Psoas muscle (tissue), 8 donors: ENCODE measurements at places on chromosomes 12 and 14.

GRCh38 chr14:100065942-100066574, 836 bp downstream of the EVL start:
- H3K36me3 ChIP-seq = no peaks in the 10 kb centered on the region
- H3K4me3 ChIP-seq = peak overlapping the region; percentile 8
- H3K4me1 ChIP-seq = peaks cover 7% of the 10 kb centered on the region
- no peak overlapping the region for H3K27ac ChIP-seq

DNA sequence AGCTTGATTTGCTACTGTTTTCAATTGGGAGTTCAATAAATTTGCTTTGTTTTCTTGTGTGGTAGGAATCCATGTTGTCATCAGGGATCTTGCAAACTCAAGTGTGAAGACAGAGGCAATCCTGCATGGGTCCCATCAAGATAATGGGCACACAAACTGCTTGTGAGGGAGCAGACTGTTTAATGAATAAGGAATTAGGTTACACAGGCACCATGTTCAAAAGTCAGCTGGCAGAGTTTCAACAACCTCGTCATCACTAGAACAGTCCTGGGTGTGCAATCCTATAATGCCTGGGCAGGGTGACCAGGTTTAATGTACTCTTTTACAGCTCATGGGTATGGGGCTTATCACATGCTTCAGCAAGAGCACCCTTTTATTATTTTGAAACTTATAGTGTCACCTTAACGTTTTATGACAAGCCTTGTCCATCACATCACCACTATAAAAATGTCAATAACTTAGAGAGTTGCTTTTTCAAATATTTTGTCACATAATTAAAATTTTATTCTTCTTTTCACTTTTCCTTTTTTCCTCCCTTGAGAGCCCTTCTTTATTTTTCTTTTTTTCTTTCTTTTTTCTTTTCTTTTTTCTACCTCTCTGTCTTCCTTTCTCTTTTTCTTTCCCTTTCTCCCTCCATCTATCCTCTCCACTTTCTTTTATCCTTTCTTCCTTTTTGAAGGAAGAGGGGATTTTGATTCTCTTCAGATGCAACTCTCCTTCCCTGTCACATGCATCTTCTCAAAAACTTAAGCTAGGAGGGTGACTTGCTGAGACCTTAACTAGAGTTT, 252.2 kb upstream of the ATP2B1 start:
- no peak overlapping the region for H3K27ac ChIP-seq
- H3K36me3 ChIP-seq = no peaks in the 10 kb centered on the region
- DNase-seq = no peak
- no peaks in the 10 kb centered on the region for H3K27me3 ChIP-seq

DNA sequence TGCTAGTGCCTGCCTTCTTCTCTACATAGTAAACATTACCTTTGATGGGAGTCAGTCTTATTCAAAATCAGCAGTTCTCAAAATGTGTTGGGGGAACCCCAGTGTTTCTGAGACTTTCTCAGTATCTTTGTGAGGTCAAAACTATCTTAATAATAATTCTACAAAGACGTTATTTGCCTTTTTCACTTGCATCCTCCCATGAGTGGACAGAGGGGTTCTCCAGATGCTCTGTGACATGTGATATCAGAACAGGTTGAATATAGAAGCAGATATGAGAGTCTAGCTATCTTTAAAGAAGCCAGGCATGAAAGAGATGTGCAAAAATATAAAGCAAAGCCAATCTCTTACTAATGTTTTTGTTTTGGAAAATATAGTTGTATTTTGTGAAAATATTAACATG, 144.7 kb downstream of the KTN1 start:
- H3K27me3 ChIP-seq = no peaks in the 10 kb centered on the region
- H3K4me3 ChIP-seq = no peak overlapping the region
- H3K4me1 ChIP-seq = no peaks in the 10 kb centered on the region
- no peak overlapping the region for H3K27ac ChIP-seq

DNA sequence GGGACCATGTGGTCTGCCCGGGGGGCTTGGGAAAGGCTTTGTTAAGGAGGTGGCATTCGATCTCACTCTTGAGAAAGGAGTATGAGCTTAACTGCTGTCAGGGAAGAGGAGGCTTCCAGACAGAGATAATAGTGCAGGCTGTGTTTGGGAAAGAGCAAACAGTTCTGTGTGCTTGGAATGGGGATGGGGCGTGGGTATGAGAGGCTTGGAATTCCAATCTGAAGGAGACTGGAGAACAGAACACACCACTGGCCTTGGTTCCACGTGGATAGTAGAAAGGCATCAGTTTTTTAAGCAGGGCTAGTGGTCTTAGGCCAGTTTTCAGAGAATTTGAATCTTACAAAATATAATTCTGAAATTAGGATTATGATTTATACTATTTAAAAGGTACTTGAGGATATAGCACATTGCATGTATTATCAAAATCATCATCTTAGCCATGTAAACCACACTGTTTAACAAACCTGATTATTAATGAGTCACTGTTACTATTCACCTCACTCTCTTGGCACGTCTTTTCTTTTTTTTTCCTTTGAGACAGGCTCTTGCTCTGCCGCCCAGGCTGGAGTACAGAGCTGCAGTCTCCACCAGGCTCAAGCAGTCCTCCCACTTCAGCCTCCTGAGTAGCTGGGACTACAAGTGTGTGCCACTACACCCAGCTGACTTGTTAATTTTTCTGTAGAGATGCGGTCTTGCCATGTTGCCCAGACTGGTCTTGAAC, 38.5 kb upstream of the KCNK13 start:
- DNase-seq = no peak
- no peak overlapping the region for H3K4me3 ChIP-seq
- no peaks in the 10 kb centered on the region for H3K27me3 ChIP-seq
- H3K27ac ChIP-seq = no peak overlapping the region

DNA sequence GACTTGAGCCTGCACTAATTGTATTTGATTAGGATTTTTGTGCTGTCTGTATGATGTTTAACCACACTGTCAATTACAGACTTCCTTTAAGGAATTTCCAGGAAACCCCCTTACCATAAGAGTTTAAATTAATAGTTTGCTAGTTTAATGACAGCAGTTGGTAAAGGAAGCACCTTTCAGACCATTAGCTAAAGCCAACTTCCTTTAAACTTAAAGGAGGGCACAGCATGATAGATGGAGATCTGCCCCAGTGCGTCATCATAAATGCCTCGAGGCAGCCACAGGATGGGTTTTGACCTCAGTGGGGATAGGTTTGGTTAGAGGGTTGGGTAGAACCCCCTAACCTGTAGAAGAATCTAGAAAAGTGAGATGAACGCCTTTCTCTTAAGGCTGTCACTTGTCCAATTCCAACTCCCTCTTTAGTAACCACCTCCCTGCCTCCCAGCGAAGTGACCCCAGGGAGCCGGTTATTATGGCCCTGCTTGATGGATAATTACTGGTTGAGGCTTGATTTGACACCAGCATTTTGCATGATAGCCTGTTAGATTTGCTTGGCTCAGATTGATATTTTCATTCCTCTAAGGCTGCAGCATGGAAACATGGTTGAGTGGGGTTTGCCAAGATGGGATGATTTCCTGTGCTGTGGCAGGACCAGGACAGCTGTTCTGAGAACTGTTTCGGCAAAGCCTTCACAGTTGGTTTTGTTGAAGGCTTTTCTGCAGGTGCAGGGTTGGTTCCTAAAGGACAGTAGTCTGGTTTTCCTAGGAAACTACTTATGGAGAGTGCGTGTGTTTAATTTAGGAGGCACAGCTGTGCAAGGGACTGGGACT, 62.7 kb downstream of the CHST11 start:
- H3K27me3 ChIP-seq = no peaks in the 10 kb centered on the region
- H3K27ac ChIP-seq = no peak overlapping the region
- no peak overlapping the region for H3K4me3 ChIP-seq
- DNase-seq = no peak
- no peaks in the 10 kb centered on the region for H3K4me1 ChIP-seq

DNA sequence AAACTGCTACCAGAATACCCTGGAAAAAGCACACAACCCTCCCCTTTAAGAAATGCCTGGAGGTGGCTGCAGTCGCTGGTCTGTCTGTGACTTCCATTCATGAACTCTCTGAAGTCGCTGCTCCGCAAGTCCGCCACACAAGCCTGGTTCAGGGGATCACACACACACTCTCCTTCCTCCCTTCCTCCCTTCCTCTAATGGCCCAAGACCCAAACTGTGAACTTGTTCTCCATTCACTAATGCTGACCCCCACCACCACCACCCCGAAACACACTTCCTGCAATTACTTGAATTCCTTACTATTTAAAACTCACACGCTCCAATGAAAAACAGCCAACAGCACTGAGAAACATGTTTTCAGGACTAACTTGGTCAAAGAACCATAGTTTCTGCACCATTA, 1.0 kb upstream of the LMO3 start:
- no peaks in the 10 kb centered on the region for H3K4me1 ChIP-seq
- H3K36me3 ChIP-seq = no peaks in the 10 kb centered on the region
- H3K4me3 ChIP-seq = peak overlapping the region; percentile 59
- DNase-seq = no peak
- peaks cover 34% of the 10 kb centered on the region for H3K27me3 ChIP-seq

DNA sequence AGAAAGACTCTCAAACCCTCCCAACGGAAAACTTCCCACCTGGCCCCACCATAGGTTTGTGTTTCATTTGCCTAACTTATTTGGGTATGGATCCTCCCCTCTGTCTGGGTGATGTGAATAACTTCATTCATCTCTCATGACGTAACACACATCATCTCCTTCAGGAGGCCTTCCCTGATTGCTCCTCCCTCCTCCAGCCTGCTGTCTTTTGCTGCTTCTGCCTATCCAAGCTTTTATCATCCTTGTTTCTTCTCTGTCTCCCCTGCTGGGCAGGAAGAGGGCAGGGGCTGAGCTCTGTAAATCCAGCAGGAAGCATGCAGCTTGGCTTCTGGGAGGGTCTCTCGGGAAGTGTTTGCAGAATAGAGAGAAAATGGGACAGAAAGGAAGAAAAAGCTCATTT, 766.0 kb upstream of the TBX3 start:
- H3K4me3 ChIP-seq = no peak overlapping the region
- H3K4me1 ChIP-seq = no peaks in the 10 kb centered on the region
- H3K27me3 ChIP-seq = peaks cover 23% of the 10 kb centered on the region
- H3K27ac ChIP-seq = no peak overlapping the region
- no peaks in the 10 kb centered on the region for H3K36me3 ChIP-seq

DNA sequence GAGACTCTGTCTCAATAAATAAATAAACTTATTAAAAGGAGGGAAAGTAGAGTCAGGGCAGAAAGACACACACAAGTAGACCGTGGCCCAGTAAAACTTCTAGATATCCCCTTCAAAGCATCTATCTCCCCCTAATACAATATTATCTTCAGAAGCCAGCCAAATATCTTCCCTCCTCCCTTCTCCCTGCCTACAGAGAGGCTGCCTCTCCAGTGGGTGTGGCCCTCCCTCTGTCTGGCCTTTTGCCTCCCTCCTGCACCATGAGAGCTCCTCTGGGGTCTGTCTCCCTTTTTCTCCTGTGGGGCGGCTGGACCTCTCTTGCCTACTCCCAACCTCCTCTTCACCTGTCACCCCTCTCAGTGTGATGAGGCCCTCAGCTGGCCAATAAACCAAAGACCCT, 139.2 kb downstream of the EGLN3 start:
- H3K27me3 ChIP-seq = no peaks in the 10 kb centered on the region
- no peak for DNase-seq
- H3K4me1 ChIP-seq = no peaks in the 10 kb centered on the region
- H3K4me3 ChIP-seq = no peak overlapping the region
- H3K27ac ChIP-seq = no peak overlapping the region

DNA sequence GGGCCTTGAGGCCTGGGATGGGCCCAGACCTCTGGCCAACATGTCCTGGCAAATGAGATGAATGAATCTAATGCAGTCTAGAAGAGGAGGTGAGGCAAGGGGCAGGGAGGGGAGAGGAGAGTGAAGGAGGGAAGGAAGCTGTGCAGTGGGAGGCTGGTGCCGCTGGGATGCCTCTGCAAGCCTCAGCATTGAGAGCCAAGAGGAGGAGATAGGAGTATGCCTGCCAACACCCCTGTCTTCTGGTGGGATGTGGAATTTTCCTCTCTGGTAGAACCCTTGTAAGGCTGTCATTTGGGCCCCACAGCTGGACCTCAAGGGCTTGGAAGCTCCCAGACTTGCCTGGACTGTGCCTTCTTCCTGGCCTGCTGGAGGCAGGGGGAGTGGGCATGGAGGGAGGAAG, 21.9 kb downstream of the KRT80 start:
- H3K4me1 ChIP-seq = no peaks in the 10 kb centered on the region
- no peak for DNase-seq
- no peaks in the 10 kb centered on the region for H3K36me3 ChIP-seq

GRCh38 chr14:81007131-81007530, 51.7 kb downstream of the TSHR start:
- no peaks in the 10 kb centered on the region for H3K36me3 ChIP-seq
- DNase-seq = no peak

- H3K27me3 ChIP-seq = no peaks in the 10 kb centered on the region
- no peak overlapping the region for H3K27ac ChIP-seq
- no peaks in the 10 kb centered on the region for H3K36me3 ChIP-seq
- H3K4me1 ChIP-seq = no peaks in the 10 kb centered on the region
- no peak for DNase-seq
- H3K4me3 ChIP-seq = no peak overlapping the region
Observed at GRCh38 chr14:52117111-52117832, 48.4 kb upstream of the NID2 start.

- H3K36me3 ChIP-seq = no peaks in the 10 kb centered on the region
- DNase-seq = no peak
- no peak overlapping the region for H3K4me3 ChIP-seq
- peaks cover 2% of the 10 kb centered on the region for H3K27me3 ChIP-seq
- no peak overlapping the region for H3K27ac ChIP-seq
Observed at GRCh38 chr14:92412912-92413311, 89.9 kb downstream of the SLC24A4 start.

DNA sequence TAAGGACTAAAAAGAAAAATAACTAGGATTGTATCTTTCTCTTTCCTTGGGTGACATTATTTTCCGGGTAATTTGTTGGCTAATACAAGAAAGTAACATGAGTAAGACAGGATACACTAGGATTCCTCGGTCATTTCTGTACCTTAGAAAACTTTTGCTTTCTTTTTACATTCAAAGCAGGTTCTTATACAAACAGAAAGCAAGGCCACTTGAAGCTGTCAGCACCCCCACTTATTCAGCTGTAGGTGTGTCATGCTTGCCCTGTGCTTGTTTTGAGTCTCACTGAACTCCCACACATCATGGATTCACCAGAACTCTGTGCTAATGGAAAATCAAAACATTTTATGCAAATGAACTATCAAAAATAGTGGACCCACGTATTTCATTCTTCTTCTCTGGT, 266.8 kb upstream of the CLEC14A start:
- H3K4me3 ChIP-seq = no peak overlapping the region
- no peaks in the 10 kb centered on the region for H3K36me3 ChIP-seq
- H3K27me3 ChIP-seq = no peaks in the 10 kb centered on the region
- no peaks in the 10 kb centered on the region for H3K4me1 ChIP-seq

DNA sequence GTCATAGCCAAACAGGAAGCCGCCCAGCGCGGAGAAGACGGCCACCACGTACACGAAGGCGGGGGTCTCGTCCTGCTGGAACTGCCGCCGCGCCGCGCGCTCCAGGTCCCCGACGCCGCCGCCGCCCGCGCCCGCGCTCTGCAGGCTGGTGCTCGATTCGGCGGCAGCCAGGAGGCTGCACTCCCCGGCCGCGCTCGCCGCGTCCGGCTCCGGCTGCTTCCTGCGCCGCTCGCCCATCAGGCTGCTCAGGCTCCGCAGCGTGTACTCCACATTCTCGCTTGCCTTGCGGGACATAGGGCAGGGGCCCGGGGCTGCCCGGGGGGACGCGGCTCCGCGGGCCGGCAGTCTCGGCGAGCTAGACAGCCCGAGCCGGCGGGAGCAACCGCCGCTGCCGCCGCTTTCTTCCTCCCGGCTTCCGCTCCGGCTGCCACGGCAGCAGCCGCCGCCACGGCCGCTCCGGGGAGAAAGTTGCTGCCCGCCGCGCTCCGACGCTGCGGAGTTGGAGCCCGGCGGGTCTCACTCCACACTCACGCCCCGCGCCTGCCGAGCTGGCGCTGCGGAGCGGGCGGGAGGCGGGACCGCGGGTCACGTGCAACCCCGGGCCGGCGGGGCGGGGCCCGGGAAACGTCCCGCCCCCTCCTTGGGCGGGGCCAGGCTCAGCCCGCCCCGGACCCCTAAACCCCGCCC, at the start of gene SLC2A13:
SLC2A13 (minus strand) TSS at position 567 of the 687 bp plus-strand sequence; CDS start at position 294, 273 bp downstream.
- H3K36me3 ChIP-seq = no peaks in the 10 kb centered on the region
- no peaks in the 10 kb centered on the region for H3K27me3 ChIP-seq
- H3K4me1 ChIP-seq = peaks cover 3% of the 10 kb centered on the region
